ENCODE measurements at places on chromosomes 6 and 20.

DNA sequence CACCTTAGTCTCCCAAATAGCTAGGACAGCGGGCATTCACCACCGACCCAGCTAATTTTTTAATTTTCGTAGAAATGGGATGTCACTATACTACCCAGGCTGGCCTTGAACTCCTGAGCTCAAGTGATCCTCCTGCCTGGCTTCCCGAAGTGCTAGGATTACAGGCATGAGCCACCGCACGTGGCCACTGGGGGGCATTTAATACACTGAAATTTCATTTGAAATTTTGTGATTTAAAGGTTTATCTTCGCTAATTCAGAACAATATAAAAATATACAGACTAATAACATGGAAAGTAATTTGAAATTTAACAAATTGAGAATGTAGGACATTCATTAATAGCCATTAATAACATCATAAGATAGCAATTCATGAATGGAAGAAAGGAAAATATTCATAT, 20.5 kb upstream of the TBC1D32 start:
- no peak for DNase-seq

- DNase-seq = no peak
Observed at GRCh38 chr20:16433293-16433580, 140.0 kb downstream of the KIF16B start.

DNA sequence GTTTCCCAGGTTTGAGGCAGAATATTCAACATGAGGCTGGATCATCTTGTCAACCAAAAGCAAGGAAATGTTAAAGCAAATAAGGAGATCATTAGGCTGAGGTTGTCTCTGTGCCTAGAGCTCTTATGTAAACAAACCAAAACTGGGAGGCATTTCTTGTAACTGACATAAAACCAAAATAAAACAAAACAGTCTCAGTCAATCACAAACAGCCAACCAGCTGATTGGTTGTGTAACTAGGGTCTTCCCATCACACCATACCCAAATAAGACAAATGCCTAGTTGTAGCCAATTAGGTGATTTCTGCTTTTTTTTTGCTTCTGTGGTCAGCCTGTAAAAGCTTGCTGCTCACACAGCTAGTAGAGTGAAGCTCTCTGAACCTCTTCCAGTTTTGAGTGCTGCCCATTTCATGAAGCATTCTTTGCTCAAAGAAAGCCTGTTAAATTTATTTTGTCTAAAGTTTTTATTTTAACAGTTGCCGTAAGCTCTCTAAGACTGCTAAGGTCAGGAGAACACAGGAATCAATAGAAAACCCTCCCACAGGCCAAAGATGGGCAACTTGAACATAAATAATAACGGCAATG, 8.9 kb upstream of the FITM2 start:
- DNase-seq = no peak

- no peak for DNase-seq
Observed at GRCh38 chr6:27862396-27863066, 49.7 kb downstream of the OR2B2 start.

GRCh38 chr6:105875974-105876640, 210.0 kb upstream of the PRDM1 start:
- no peak for DNase-seq

- DNase-seq = no peak
Observed at GRCh38 chr20:42603655-42604054, 586.1 kb downstream of the PTPRT start.

DNA sequence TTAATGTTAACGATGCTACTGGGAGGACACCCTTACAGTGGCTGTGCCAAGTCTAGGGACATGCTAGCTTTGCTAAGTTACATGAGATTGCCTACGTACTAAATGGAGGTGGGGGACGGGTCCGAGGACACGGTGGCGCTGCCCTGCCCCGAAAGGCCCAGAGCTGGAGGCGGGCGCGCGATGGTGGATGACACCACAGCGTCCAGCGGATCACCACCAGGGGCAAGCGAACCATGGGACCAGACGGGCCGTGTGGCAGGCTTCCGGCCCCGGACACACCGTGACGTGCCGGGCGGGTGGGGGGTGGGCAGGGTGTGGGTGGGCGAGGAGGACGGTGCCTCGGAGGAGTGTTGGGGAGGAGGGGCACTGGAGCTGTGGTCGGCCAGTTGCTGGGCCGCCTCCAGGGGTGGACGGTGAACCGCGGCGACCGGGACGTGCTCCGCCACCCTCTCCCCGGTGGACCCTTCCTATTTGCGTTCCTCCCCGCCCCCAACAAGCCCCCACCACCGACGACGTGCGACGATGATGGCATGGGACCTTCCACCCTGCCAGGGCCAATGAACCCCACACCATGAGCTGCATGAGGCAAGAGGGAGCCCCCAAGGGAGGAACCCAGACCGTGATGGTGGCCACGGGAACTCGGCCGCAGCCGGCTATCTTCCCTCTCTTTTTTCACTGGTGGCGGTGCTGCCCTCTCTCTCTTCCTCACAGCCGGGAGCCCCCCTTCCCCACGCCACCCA, 773.3 kb upstream of the DEFB115 start:
- no peak for DNase-seq

DNA sequence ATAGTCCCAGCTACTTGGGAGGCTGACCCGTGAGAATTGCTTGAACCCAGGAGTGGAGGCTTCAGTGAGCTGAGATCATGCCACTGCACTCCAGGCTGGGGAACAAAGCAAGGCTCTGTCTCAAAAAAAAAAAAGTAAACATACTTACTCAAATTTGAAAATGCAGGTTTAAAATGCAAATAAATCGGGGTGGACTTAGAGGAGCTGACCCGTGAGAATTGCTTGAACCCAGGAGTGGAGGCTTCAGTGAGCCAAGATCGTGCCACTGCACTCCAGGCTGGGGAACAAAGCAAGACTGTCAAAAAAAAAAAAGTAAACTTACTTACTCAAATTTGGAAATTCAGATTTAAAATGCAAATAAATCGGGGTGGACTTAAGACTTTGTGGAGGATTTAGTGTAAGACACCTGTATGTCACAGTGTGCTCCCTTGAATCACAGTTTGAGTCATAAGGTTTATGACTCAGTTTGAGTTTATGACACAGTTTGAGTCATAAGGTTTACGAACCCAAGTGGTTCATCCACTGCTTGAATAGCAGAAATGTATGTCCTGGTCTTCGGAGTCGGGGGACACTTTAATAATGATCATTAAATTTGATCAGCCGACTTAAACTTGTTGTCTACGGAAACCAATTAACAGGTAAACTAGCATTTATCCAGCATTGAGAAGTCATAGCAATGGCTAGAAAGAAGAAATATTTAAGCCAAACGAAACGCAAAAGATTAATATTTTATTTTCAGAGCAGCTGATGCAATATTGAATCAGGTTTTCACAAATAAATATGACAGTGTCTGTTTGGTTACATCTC, 6.8 kb upstream of the MRPS10 start:
- no peak for DNase-seq

DNA sequence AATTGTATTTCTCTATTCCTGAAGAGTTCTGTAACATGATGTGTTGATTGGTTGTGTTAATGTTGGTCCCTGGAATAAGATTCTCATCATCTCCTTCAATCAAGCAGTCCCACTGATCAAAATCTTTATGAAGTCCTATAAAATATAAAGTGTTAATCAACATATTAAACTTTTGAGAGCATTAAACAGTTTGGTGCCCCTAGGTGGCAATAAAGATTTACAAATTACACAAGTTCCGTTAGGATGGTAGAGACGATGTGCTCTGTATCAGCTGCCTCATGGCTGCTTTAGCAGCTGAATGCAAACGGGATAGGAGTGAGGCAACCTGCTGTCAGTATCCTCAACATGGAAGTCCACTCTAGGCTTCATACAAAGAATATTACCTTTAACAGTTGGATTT, 16.9 kb downstream of the TDRD6 start:
- DNase-seq = no peak

DNA sequence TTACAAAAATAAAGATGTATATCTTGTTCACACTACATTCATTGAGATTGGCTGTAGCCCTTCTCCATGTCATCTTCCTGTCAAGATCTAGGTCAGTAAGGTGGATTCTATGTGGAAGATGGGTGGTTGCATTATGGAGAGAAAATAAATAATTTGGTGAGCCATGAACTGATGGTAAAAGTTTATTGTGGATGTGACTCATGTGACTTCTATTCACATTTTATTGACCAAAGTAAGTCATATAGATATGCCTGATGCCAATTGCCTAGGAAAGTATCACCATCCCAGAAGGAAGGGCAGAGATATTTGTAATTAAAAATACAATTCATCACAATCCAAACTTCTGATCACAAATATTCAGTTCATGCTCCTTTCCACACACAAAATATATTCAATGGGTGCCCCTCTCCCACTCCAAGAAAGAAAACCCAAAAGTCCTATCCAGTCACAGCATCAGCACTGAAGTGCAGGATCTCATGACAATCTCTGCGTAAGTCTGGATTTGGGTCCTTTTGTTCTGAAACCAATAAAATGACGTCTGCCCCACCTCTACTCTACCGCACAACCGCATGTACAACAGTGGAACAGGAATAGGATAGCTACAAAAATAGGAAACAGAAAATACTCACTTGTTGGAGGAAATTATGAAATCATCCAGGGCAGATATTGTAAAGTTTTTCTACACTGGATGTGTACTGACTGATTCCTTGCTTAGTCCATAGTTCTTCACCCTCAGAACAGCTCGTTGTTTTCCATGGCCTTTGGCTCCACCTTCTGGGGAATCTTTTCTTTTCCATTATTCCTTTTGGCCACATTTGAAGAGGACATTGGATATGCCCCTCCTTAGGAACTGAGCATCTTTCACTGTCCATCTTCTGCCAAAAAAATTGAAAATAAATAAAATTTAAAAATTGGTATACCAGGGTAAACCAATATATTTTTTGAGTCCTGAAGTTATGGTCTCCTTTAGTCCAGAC, 16.1 kb upstream of the SLC17A3 start:
- DNase-seq = no peak

DNA sequence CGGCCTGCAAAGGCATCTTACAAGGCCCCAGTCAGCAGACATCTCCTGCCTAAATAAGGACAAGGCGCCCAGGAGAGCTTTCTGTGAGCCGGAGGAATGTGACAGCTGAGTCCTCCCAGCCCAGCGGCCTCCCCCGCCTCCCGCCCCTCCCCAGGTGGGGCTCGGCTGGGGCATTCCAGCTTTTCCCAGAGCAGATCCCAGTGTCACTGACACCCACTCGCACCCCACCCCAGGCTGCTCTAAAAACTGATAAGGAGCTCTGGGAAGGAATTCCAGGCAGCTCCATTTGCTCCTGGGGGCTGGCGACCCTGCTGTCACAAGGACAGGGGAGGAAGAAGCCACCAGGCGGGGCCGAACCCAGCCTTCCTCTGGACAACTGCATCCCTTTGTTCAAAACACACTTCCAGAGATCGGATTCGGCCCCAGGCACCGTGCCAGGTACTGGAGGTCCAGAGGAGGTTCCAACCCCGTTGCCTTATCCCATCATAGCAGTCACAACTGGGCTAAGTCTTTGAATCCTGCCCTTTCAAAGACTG, 49.7 kb downstream of the JPH2 start:
- no peak for DNase-seq

- no peak for DNase-seq
Observed at GRCh38 chr6:129606664-129607063, 103.3 kb downstream of the ARHGAP18 start.

DNA sequence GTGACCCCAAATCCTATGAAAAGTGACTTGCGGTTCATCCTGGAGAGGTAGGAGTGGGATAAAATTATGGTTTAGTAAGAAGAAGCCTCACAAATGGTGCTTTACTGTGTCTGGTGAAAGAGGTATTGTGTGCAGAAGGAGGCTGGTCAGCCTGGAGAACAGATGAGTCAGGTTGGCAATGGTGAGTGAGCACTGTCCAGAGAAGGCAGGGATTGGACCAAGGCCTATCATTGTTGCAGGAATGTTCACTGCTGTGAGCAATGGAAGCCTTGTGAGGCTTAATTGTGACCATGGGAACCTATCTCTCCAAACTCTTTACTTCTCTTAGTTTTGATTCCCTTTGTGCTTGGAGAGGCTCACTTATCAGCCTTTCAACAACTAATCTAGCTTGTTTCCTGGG, 89.0 kb upstream of the KCNK16 start:
- DNase-seq = no peak

DNA sequence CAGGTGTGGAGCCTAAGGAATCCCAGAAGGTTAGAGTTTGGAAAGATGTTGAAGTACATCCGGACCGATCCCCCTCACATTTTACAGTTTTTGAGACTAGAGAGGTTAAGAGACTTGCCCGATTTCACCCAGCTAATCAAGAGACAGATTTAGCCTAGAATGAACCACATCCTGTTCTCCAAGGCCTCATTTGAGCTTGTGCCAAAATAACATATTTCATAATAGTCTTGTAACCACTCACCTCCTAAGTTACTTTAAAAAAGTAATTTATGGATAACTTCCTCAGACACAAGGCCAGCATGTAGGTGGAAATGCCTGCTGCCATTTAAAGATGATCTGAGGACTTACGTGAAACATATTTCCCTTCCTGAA, 39.8 kb upstream of the ARHGAP18 start:
- no peak for DNase-seq

- no peak for DNase-seq
Observed at GRCh38 chr6:73802366-73802765, 106.4 kb downstream of the CD109 start.

DNA sequence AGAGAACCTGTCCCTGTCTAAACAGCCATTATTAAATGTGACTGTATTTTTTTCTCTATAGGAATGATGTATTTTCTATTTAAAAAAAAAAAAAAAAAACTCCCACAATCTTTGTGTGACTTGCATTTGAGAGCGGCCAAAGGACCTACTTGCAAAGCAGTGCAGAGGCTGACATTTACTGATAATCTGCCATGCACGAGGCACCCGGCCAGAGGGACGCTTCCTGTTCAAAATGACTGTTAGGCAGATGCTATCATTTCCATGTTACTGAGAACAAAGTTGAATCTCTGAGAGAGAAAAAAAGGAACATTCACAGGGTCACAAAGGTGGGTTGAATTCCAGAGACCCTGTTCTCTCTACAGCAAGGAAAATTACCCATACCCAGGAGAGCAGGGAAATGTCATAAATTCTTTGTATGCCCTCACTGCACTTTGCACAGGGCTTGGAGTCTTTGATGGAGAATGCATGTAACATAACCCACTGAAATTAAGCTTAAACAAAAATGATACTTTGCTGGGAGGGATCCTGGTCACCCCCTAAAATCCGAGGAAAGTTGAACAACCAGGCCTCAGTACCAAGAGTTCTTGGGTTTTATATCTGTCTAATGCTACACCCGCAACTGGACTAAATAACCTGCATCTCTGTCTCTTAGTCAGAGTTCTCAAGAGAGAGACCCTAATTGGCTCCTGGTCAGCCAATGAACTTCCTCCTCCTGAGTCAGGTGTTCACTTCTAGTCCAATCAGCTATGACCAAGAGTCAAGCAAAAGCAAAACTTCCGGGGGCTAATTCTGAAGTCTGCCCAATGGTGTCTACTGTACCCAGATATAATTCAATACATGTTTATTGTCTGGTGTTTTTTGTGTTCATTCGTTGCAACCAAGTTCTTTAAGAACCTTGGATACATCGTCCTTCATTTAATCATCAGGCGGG, 61.2 kb downstream of the GCLC start:
- no peak for DNase-seq

GRCh38 chr20:23623666-23624323, 14.0 kb downstream of the CST3 start:
- no peak for DNase-seq

GRCh38 chr6:255041-255750, 37.1 kb upstream of the DUSP22 start:
- no peak for DNase-seq

- no peak for DNase-seq
Observed at GRCh38 chr20:23686046-23686750, 2.6 kb downstream of the CST4 start.

All from cortex of kidney (tissue), 1 donor.